ENCODE measurements at places on chromosomes 13 and 19. TPM values are rescaled to one million over a fixed set of nuclear protein-coding genes. Genes with fewer than 3 reads are reported as not detected.

DNA sequence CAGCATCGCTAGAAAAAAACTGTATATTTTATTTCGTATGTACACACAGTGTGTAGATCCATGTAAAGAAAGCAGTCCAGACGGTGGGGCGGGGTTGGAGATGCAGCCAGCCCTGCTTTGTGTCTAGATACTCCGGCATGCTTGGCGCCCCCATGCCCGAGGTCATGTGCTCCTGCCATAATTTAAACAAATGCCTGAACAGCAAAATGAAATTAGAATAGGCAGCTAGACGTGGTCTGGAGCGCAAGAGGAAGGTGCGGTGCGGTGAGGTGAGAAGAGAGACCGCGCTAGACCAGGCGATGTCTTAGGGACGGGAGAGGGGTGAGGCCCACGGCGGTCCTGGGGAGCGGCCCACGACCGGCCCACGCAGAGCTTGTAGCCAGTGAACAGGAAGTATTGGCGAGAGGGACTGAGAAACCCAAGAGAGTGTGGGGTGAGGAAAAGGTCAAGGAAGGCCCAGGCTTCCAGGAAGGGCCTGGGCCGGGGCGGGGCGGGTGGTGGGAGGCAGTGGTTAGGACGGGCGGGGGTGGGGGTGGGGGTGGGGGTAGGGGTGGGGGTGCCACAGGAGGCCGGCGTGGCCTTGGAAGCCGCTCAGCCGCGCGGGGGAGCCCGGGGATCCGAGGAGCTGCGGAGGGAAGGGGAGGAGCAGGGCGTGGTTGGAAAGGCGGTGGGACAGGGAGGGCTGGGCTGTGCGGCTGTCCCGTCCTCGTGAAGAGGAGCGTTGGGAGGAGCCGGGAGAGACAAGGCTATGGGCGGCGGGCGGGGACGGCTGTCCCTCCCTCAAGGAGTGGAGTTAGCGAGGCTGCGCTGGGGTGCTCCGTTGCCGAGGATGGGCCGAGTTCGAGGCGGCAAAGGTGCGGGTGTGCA, 254.7 kb upstream of the SGCG start:
- DNase-seq = peak; percentile 89

DNA sequence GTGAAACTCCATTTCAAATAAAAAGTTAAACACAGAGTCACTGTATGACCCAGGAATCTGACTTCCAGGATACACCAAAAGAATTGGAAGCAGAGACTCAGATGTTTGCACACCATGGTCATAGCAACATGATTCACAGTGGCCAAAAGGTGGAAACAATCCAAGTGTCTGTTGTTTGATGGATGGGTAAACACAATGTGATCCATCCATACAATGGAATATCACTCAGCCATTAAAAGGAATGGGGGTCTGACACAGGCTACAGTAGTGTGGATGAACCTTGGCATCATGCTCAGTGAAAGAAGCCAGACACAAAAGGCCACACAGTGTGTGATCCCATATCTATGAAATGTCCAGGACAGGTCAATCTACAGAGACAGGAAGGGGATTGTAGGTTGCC, 174.3 kb downstream of the PTPRS start:
- DNase-seq = no peak

DNA sequence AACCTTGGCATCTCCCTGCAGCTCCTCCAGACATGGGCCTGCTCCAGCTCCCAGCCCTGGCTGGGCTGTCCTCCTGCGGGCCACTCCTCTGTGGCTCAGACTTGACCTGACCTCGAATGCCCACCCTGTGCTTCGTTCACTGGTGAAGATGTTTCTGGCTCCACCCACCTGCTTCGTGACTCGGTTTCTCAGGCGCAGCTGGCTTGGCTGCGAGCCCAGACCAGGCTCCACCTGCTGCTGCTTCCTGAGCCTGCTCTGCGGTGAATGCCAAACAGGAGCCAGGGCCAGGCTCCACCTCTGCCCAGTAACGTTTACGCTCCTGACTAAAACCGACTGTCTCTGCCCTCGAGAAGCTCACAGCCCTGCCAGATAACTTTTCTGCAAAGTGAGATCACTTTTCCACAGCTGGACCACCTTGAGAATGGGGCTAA, 8.9 kb upstream of the RSPH6A start:
- DNase-seq = no peak

DNA sequence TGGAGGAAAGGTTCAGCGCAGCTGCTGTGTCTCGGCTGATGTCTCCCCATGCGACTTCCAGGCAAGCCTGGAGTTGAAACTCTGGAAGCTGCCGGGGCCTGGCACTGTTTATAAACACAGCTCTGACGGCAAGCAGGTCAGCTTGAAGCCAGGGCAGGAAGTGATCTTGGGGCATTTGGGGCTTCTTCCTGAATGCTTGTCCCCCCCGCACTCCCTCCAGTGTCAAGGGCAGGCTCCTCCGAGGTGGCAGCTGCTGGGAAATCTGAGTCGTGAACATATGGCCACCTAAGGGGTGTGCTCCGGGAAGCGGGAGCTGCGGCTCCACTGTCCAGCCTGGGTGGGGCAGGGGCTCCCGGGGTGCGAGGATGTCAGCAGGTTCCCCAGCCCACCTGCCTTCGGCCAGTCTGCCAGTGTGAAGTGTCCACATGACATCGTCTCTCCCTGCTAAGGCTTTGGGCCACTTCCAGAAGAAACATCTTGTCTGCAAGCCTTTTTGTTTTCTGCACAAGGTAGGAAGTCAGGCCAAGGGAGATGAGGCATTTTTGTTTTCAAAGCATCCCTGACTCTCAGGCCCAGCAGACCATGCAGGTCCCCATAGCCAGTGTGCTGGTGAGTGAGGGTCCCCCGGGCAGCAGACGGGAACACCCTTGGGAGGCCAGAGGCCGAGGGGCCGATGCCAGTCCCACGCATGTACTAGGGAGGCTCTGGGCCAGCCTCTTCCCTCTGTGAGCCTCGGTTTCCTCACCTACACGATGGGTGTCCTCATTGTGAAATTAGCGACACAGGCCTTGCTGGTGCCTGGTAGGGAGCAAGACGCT, 2.7 kb downstream of the PIAS4 start:
- DNase-seq = no peak

DNA sequence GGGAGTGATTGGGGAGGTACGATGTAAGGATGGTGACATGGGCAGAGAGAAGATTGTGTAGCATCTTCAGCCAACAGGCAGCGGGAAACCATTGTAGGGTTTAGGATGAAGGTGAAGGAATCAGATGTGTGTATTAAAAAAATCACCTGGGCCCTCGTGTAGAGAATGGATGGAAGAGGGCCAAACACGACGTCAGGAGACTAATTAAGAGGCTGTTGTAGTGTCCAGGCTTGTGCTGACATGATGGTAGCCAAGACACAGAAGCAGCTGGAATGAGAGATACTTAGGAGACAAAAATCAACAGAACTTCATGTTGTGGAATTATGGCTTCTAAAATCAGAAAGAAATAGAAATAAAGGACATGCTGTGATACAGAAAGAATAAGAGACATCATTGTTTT, 41.2 kb upstream of the ARGLU1 start:
- no peak for DNase-seq

DNA sequence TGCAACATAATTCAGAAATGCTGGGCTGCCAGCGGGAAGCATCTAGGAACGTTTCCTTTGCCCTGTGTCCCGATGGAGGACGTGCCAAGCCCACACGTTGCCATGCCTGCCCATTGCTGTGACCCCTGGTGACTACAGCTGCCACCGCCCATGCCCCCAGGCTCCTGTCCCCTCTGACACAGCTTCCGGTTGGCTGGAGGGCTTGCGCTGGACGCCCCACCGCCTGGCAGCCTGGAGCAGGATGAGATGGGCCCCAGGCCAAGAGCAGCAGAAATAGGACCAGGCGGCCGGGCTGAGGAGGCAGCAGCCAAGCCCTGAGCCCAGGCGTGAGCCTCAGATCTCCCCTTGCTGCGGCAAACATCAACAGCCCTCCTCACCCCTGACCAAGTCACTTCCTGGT, 125.9 kb downstream of the COL4A2 start:
- DNase-seq = peak; percentile 70

DNA sequence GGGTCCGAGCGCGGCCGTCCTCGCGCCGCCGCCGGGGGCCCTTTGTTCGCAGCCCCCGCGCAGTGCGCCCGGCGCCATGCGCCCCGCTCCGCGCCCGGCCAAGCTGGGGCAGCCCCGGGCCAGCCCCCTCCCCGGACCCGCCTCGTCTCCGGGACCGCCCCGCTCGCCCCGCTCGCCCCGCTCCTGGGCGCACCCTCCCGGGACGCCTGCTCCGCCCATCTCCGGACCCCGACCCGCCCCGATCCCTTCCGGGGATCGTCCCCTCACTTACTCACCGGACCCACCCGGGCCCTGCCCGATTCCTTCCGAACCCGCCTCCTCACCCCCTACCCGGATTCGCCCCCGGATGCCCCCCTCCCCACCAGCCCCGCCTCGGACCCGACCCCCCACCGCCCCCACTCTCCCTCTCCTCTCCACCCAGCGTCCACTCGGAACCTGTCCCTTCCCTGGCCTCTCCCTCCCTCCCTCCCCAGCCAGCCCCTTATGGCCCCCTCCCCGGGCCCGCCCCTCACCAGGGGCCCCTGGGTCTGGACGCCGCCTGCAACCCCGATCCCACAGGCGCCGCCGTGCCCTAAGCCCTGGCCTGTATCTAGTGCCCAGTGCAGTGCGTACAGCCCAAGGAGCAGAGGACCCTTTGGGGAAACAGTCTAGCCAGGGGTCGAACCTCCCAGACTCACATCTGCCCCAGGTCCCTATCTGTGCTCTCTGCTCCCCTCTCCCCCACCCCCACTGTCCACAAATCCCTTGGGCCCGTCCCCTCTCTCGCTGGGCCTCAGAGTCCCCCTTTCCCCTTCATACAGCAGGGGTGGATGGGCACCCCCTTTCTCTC, at the start of gene CPAMD8:
Gene CPAMD8, minus strand, starts transcription at position 105 of the 829 bp plus-strand sequence. CDS start 168 bp downstream, outside the sequence.
- DNase-seq = no peak

GRCh38 chr13:27952876-27953675, 16.0 kb downstream of the CDX2 start:
- no peak for DNase-seq

DNA sequence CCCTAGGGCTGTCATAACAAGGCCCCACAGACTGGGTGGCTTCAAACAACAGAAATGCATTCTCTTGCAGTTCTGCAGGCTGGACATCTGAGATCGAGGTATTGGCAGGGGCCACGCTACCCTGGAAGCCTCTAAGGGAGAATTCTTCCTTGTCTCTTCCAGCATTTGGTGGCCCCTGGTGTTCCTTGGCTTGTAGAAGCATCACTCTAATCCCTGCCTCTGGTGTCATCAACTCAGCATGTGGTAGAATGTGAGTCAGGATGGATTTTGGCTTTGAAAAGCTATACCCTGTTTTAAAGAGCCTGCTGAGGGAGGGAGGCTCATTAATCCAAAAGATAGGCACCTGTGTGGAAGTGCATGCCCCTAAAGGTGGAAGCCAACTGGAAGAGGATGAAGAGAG, 7.9 kb upstream of the GGACT start:
- no peak for DNase-seq

DNA sequence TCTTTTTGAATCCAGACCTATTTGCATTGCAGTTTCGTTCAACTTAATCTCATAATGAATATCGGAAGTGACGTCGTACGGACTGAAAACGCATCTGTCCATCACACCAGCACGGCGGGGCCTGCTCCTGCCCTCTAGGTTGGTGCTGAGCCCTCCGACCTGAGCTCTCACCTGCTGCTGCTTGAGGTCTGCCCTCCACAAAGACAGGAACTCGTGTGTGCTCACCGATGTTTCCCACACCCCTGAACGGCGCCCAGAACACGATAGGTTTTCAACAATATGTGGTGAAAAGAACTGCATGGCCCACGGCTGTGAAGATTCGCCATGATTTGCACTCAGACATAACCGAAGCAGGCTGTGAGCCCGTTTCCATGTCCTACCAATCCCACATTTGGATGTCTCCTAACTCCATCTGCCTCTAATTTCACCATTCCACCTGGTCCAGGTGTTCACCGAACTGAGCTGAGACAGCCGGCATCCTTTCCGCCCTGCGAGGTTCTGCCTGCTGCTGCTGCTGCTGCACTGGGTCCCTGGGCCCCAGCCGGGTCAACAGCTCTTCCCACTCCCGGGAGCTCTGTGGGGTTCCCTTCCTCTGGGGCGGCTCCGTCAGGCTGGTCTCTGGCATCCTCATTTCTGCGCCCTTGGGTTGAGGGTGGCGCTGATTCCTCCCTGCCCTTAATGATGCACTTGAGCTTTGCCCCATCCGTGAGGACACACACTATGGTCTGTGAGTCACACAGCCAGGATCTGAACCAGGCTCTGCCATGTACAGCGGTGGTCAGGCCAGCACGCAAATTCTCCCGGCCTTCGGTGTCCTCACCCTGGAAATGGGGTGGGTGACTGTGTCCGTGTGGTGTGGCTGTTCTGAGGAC, 20.9 kb downstream of the GRTP1 start:
- DNase-seq = no peak

DNA sequence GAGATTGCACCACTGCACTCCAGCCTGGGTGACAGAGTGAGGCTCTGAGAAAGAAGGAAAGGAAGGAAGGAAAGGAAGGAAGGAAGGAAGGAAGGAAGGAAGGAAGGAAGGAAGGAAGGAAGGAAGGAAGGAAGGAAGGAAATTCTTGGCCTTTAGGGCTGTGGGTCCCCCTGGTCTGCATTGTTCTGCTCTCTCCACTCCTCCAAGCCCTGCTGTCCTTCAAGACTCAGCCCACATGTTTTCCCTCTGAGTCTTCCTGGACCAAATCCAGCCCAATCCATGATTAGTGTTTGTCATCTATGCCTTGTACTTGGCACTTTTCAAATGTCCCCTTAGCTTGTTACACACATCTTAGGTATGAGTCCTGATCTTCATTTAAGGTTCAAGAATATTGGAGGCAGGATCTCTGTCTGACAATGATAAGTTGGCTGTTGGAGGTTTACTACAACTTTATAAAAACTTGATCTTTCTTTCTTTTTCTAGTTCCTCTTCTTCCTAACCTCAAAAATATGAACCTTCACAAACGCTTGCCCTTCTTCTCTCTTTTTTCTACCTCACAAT, 48.8 kb upstream of the INTS6 start:
- no peak for DNase-seq

DNA sequence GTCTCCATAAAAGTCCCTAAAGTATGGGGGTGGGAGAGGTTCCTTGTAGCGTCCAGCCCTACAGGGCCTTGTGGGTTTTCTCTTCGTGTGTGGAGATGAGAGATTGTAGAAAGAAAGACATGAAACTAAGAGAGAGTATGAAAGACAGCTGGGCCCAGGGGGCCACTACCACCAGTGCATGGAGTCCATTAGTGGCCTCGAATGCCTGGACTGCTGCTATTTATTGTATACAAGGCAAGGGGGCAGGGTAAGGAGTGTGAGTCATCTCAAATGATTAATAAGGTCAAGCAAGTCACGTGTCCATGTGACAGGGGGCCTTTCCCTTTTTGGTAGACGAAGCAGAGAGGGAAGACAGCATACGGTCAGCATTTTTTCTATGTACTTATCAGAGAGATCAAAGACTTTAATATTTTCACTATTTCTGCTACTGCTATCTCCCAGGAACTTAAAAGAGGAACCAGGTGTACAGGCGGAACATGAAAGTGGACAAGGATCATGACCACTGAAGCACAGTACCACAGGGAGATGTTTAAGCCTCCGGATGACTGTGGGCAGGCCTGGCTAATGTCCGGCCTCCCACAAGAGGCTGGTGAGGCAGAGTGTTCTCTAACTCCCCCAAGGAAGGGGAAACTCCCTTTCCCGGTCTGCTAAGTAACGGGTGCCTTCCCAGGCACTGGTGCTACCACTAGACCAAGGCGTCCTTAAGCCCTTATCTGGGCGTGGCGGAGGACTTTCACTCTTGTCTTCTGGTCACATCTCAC, 25.5 kb downstream of the FGF21 start:
- no peak for DNase-seq

Gene CCNA1
- not detected for total RNA-seq

Gene FFAR2
- total RNA-seq = 0.11 TPM

Gene ZNF726
- 0.32 TPM for total RNA-seq

Gene PNKP
- total RNA-seq = 36.3 TPM

Gene DHDH
- not detected for total RNA-seq

Measured in Right ventricle myocardium superior (tissue), 1 donor.